Fibroblast of upper back skin (primary cell): ENCODE measurements at places on chromosomes 1 and 21.

DNA sequence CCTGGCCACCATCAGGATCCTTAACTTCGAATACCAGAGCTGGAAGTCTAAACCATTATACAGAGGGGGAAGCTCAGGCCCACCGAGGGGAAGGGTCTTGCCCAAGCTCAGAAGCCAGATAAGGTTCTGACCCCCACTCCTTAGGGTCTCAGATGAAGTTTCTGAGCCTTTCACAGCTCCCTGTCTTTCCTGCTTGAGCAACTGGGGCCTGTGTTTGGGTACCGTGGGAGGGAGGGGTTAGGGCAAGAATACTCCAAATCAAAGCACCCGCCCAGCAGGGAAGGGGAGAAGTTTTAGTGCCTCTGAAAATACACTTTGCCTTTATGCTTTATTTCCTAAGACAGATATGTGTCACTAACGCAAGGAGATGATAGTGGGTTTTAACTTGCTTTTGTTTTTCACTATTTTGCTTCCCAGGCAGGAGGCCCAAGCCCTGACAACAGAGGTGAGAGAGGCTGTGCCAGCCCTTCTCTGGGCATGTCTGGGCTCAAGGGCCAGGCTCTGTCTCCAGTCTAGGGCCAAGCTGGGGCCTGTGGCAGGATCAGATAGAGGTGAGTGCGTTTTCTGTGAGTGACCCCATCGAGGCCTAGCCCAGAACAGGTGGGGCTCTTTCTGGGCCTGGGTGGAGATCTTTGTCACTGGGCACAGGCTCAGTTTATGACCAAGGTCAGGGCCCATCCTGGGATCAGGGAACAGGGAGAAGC lies 20.5 kb upstream of the TENT5B start:
- no peak for DNase-seq

GRCh38 chr1:178918955-178919354 lies 48.1 kb upstream of the ANGPTL1 start:
- DNase-seq = no peak

GRCh38 chr1:169601096-169601881 lies 15.0 kb upstream of the F5 start:
- DNase-seq = peak; percentile 30

- DNase-seq = no peak
Observed at GRCh38 chr21:15233611-15234010, 168.8 kb upstream of the NRIP1 start.

- peak; percentile 42 for DNase-seq
Observed at GRCh38 chr1:19384113-19384512, 72.0 kb downstream of the SLC66A1 start.

GRCh38 chr1:83490988-83491387 lies 507.9 kb downstream of the TTLL7 start:
- no peak for DNase-seq

GRCh38 chr1:8985915-8986813 lies 40.1 kb downstream of the SLC2A7 start:
- DNase-seq = peak; percentile 92
